ENCODE measurements at places on chromosomes 13 and 19. TPM values are rescaled to one million over a fixed set of nuclear protein-coding genes. Genes with fewer than 3 reads are reported as not detected.

GRCh38 chr13:94966422-94966955 is 254.1 kb upstream of the SOX21 start:
- H3K4me1 ChIP-seq: no peaks in the 10 kb centered on the region
- H3K27ac ChIP-seq: no peak overlapping the region
- no peaks in the 10 kb centered on the region for H3K36me3 ChIP-seq
- no peak overlapping the region for H3K4me3 ChIP-seq
- H3K27me3 ChIP-seq: no peaks in the 10 kb centered on the region

DNA sequence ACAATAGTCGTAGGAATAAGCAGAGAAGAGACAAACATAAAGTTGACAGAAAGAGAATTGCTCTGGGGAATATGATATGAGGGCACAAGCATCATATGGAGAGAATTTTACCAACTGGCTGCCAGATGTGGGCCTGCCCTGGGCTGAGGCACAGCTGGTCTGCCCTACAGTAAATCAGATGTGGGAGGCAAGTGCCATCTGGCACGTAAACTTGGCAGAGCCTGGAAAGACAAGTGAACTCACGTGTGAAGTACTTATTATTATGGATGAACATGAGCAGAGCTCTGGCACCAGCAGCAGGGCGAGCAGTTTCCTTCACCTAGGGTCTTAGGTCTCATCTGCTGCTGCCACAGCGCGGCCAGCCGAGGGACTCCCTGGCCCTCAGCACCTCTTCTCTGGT is 20.6 kb downstream of the PCDH8 start:
- H3K36me3 ChIP-seq: no peaks in the 10 kb centered on the region
- DNase-seq: no peak
- no peaks in the 10 kb centered on the region for H3K4me1 ChIP-seq
- H3K27ac ChIP-seq: no peak overlapping the region
- H3K27me3 ChIP-seq: peaks cover 13% of the 10 kb centered on the region
- no peak overlapping the region for H3K4me3 ChIP-seq

GRCh38 chr13:92734545-92734944 is 492.1 kb upstream of the GPC6 start:
- DNase-seq: no peak
- H3K36me3 ChIP-seq: no peaks in the 10 kb centered on the region
- no peaks in the 10 kb centered on the region for H3K4me1 ChIP-seq
- H3K27ac ChIP-seq: no peak overlapping the region
- no peak overlapping the region for H3K4me3 ChIP-seq

GRCh38 chr19:48637948-48638830 is 1.0 kb upstream of the DBP start:
- H3K27ac ChIP-seq: peak overlapping the region; percentile 98
- H3K4me1 ChIP-seq: peaks cover 58% of the 10 kb centered on the region
- peak; percentile 76 for DNase-seq
- H3K27me3 ChIP-seq: no peaks in the 10 kb centered on the region
- H3K36me3 ChIP-seq: peaks cover under 1% of the 10 kb centered on the region

Gene CLN5
- total RNA-seq: 7.1 TPM

Gene LILRB4
- total RNA-seq: 6.7 TPM

- no peaks in the 10 kb centered on the region for H3K36me3 ChIP-seq
- no peak overlapping the region for H3K27ac ChIP-seq
- no peak overlapping the region for H3K4me3 ChIP-seq
- H3K4me1 ChIP-seq: no peaks in the 10 kb centered on the region
Observed at GRCh38 chr13:29993716-29994488, 143.5 kb upstream of the UBL3 start.

DNA sequence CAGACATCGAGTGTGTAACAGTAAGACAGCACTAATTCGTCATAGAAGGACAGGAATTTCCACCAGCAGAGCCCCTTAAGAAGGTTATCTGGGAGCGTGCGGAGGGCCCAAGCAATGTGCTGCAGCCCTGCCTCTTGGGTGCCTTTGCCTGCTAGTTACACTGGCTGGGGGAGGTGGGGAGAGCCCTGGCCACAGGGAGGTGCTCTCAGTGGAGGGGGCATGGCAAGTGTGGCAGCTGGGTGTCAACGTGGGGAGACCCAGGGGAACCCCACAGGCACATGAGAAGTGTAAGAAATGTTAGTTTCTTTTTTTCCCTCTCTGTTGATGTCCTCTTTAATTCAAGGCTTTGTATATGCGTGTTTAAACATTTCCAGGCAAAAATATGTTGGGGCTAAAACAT is 50.9 kb upstream of the TMTC4 start:
- no peaks in the 10 kb centered on the region for H3K27me3 ChIP-seq
- no peaks in the 10 kb centered on the region for H3K4me1 ChIP-seq
- H3K27ac ChIP-seq: no peak overlapping the region
- no peak for DNase-seq
- H3K4me3 ChIP-seq: no peak overlapping the region

DNA sequence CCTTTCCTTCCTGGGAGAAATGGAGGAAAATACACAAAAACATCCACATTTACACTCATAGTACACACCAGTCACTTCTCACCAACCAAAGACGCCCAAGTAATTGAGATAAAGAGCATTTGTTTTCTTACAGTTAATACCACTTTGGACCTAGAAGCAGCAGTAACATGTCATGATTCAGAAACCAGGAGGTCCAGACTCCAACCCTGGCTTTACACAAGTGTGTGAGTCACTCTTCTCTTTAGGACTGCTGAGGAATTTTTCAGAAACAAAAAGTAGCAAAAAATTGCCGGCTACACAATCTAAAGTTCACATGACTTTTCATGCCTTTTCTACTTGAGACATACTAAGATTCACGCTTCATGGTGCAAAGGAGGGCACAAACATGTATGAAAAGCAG is 42.1 kb downstream of the TUBGCP3 start:
- peaks cover 77% of the 10 kb centered on the region for H3K36me3 ChIP-seq
- H3K4me1 ChIP-seq: no peaks in the 10 kb centered on the region
- no peak for DNase-seq
- H3K4me3 ChIP-seq: no peak overlapping the region
- peak overlapping the region; percentile 29 for H3K27ac ChIP-seq

- H3K27ac ChIP-seq: no peak overlapping the region
- H3K4me1 ChIP-seq: peaks cover 20% of the 10 kb centered on the region
- H3K27me3 ChIP-seq: no peaks in the 10 kb centered on the region
Observed at GRCh38 chr19:35733180-35734125, 8.8 kb downstream of the IGFLR1 start.

- DNase-seq: no peak
- H3K4me3 ChIP-seq: no peak overlapping the region
- H3K27ac ChIP-seq: no peak overlapping the region
- H3K4me1 ChIP-seq: no peaks in the 10 kb centered on the region
- H3K27me3 ChIP-seq: no peaks in the 10 kb centered on the region
Observed at GRCh38 chr13:44523146-44524015, 52.7 kb downstream of the TSC22D1 start.

GRCh38 chr19:47433121-47433520 is 13.8 kb upstream of the MEIS3 start:
- no peaks in the 10 kb centered on the region for H3K36me3 ChIP-seq
- no peaks in the 10 kb centered on the region for H3K27me3 ChIP-seq
- no peak overlapping the region for H3K4me3 ChIP-seq
- no peak for DNase-seq

Gene KLF1
- not detected for total RNA-seq
